ENCODE measurements at places on chromosomes 5 and 9. TPM values are rescaled to one million over a fixed set of nuclear protein-coding genes. Genes with fewer than 3 reads are reported as not detected.

DNA sequence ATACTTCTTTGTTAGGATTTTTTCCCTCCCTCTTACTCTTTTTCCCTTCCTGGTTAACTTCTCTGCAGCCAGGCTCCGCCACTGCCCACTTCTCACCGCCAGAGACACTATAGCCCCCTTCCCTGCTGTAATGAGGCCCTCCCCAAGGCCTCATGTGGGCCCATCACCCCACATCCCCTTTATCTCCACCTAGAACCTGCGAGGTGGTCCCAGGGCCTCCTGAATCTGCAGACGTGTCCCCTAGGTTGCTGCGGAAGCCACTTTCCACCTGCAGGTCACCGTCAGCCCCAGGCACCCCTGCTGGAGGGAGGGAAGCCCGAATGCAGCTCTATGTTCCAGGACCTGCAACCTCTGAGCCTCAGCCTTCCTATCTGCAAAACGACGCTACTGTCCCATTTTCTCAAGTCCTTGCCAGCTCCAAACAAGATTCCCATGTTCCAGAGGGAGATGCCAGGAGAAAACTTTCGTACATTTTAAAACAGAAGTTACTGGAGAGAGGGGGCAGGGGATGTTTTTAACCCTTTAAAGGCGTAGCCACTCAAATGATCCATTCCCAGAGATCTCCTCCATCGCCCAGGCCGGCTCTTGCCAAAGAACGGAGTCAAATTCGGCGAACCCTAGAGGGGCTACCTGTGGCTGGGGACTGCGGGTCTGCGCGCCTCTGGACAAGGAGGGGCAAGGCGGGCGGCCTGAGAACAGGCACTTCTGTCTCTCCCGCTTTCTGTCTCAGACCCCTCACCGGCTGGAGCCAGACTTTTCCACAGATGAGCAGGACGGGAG lies 929 bp downstream of the SH3PXD2B start:
- peak; percentile 85 for DNase-seq

GRCh38 chr9:113531919-113532808 lies 68.6 kb downstream of the RGS3 start:
- DNase-seq, result no peak

- no peak for DNase-seq
Measured at GRCh38 chr9:121527371-121527770, 27.7 kb upstream of the GGTA1 start.

DNA sequence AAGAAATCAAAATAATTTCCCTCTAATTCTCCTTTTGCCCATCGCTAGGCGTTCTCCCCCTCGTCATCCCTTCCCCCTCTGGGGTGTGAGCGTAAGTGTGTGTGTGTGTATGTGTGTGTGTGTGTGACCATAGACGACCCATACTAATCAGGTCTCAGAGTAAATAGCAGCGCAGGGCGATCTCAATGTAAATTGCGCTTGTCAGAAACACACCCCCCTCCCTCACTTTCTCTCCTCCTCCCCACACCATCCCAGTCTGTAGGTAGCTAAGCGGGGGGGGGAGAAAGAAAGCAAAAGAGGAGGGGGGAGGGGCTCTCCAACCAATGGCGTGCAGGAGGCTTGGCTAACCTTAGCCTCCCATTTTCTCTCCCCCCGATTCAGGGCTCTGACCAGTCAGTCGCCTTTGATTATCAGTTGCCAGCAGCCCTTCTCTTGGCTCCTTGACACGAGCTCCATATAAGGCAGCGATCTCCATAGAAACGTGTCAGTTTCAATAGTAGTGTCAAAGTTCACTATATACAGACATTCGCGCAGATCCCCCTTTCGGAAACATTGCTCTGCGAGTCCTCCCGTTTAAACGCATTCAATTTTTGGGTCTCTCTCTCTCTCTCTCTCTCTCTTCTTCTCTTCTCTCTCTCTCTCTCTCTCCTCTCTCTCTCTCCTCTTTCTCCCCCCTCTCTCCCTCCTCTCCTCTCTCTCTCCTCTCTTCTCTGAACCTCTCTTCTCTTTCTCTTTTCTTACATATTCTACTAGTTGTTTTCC lies at the start of gene NR2F1:
Gene NR2F1, plus strand, starts transcription at position 546 of the 762 bp plus-strand sequence. CDS start 1,802 bp downstream, outside the sequence.
- peak; percentile 90 for DNase-seq

- DNase-seq, result no peak
Measured at GRCh38 chr5:115325296-115325959, 29.0 kb upstream of the CCDC112 start.

Gene TSSK1B
- total RNA-seq, result not detected

Gene SAP30L
- total RNA-seq, result 16.2 TPM

Gene GAS1
- 14.5 TPM for total RNA-seq

Gene ADCY2
- total RNA-seq, result 0.48 TPM

- DNase-seq, result no peak
Measured at GRCh38 chr9:121160025-121160424, 41.6 kb downstream of the RAB14 start.

DNA sequence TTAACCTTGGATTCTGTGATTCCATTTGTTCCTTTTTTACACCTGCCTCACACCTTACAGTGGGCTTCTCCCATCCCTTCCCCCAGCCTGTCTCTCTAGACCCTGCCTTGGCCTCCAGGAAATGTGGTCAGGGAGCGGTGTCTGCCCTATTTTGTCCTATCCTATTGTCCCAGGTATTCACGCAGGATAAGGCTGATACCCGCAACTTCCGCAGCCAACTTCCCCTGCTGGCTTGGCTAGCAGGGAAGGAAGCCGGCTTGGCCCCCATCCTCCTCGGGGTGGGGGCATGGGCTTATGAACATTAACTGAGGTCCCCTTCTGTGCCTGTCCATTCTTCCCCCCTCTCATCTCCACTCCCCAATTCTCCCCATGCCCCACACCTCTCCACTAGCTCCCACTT lies 3.5 kb downstream of the CSF1R start:
- no peak for DNase-seq

DNA sequence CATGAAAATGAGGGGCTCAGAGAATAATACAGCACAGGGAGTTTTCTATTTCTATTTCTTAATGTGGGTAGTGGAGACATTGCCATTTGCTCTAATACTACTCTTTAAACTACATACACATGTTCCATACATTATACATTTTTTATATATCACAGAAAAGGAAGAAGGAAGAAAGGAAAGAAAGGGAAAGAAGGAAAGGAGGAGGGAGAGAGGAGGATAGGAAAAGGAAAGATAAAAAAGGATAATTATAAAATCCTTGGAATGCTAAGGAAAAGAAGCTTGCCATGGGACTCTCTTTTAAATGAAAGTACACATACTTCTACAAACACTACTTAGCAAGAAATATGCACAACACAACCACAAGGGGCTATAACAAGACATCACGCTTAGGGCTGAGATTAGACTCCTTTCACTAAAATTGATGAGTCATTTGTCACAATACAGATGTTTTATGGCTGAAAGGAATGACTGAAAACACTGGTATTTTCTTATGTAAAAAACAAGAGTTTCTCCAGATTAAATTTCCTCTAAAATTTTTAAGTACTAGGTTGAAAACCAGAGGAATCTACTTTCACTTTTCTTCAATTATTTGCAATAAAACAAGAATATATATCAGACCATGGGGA lies 219.8 kb downstream of the ARL15 start:
- peak; percentile 49 for DNase-seq

DNA sequence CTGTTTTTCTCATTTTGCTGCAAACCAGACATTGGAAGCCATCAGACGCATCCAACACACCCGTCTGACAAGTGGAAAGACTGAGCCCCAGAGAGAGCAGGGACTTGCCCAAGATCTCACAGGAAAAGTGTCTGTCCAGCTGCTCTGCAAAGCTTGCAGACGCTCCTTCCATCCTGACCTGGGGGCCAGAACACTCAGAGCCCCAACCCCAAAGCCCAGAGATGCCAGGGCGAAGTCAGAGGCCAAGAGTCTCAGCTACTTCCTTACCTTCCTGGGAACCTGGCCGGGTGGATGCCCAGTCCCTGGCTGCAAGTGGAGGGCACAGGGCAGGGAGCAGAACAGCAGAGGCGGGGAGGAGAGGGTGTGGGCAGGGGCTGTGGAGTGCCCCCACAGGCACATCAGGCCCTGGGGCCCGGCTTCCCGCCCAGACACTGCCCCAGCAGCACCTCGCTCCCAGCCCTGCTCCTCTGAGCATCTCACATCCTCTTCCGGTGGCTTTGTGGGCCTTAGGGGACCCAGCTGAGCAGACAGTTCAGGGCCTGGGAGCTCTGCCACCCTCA lies 9.7 kb upstream of the RALGDS start:
- no peak for DNase-seq

DNA sequence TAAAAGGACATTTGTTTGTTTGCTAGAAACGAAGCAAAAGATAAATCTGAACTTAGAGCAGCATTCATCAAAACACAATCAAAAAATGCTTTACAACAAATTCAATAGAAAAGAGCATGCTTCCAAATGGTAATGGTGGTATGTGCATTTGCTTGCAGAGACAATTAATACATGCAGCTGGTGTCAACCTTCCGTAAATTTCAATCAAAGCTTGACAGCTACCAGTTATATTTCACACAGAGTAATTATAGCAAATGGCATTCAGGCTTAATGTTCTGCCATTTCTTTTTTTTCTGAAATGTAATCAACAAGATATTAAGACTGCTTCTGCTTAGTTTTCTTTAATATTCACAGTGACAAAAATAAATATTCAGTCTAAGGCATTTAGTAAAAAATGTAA lies 90.6 kb downstream of the AUH start:
- DNase-seq, result no peak

- DNase-seq, result no peak
Measured at GRCh38 chr5:90807496-90807895, 248.9 kb downstream of the ADGRV1 start.

GRCh38 chr5:160315968-160316367 lies 3.6 kb upstream of the CCNJL start:
- peak; percentile 85 for DNase-seq

DNA sequence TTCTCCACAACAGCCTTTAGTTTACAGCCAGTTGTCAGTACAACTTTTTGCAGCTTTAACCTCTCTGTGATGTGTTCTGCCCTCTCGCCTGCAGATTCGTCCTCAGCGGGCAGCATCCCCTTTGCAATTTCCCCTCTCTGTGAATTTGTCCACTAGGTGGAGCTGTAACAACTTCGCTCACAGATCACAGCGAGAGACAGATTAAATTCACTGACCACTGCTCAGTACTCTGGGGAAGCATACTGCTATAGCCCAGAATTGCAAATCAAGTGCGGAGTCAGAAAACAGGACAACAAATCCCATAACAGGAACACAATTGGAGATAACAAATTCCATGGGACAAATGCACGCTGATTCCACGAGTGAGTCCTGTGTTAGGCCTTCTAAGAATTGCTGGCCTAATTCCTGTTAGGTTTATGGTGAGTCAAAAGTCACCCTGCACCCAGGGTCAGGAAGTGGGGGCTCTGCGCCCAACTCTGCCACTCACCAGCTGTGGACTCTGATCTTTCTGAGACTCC lies 2124.9 kb downstream of the MAT2B start:
- peak; percentile 64 for DNase-seq

DNA sequence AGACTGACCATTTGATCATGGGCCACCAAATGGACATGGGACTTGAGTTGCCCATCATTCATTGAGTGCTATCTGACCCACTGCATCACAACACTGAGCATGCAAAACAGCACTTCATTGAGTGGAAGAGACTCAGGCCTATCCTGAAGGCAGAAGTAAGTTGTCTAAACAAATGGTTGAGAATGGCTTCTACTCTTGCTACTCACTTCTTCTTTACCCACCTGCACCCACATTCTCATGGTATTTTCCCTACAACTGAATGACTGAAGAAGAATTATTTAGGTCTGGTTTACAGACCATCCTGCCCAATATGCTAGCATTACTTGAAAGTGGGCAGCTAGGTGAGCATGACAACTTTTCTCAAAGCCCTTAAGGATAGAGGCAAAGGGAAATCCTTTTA lies 41.0 kb upstream of the PIP5K1B start:
- DNase-seq, result no peak

- no peak for DNase-seq
Measured at GRCh38 chr5:153088538-153088937, 401.9 kb upstream of the GRIA1 start.

- peak; percentile 72 for DNase-seq
Measured at GRCh38 chr5:132063090-132063911, 2.8 kb downstream of the IL3 start.

GRCh38 chr9:130240410-130241197 lies 25.0 kb upstream of the HMCN2 start:
- peak; percentile 84 for DNase-seq

GRCh38 chr9:95505072-95505716 lies 11.6 kb downstream of the PTCH1 start:
- no peak for DNase-seq

Gene PCDHGB1
- 1.4 TPM for total RNA-seq

- DNase-seq, result no peak
Measured at GRCh38 chr5:38263983-38264382, 5.6 kb downstream of the EGFLAM start.

GRCh38 chr9:96413302-96414221 lies 4.6 kb downstream of the ZNF367 start:
- no peak for DNase-seq

Gene BTNL8
- total RNA-seq, result not detected

- DNase-seq, result no peak
Measured at GRCh38 chr9:98977813-98978212, 34.1 kb downstream of the COL15A1 start.

Gene SPATA31C1
- not detected for total RNA-seq

All from Daoy (cell line).